ENCODE measurements at places on chromosomes 6 and 20. TPM values are rescaled to one million over a fixed set of nuclear protein-coding genes. Genes with fewer than 3 reads are reported as not detected.

The HRH3 gene
- total RNA-seq = 5.2 TPM

The ROS1 gene
- not detected for total RNA-seq

DNA sequence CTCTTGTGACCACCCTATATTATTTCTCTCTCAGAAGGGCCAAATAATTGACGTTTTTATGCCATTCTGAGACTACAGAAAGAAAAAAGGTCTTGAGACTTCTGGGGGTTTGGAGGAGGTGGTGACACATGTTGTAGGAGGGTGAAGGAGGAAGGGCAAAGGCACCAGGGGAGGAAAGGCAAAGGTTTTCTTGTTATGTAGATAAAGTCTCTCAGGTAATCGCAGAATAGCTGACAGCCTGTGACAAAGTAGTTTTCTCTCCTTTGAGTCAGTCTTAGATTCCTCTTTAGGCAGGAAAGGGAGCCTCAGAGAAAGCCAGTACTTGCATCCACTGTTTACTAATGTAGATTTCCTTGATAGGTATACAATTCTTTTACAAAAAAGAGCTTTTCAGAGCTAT, 23.6 kb downstream of the OR2B2 start:
- H3K27me3 ChIP-seq = no peaks in the 10 kb centered on the region
- DNase-seq = peak; percentile 79
- H3K36me3 ChIP-seq = no peaks in the 10 kb centered on the region
- peak overlapping the region; percentile 99 for H3K27ac ChIP-seq
- peak overlapping the region; percentile 76 for H3K4me3 ChIP-seq
- H3K4me1 ChIP-seq = peaks cover 35% of the 10 kb centered on the region

DNA sequence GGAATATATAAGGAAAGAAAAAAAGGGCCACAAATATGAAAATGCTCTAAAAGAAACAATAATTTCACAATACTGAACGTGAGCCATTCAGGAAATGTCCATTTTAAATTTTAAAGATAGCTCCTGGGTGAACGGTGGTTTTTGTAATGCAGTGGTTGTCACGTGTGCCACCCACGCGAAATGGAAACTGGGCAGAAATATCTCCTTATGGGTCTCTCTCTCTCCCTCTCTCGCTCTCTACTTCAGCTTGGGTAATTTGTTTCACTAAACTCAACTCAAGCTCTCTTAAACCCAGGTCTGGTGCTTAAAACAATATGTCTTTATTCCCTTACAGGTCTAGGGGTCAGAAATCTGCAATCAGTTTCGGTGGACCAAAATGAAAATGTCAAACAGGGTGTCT, 150.8 kb downstream of the OR2B2 start:
- H3K27me3 ChIP-seq = peaks cover 99% of the 10 kb centered on the region
- peak overlapping the region; percentile 68 for H3K4me3 ChIP-seq
- no peak overlapping the region for H3K27ac ChIP-seq
- H3K4me1 ChIP-seq = peaks cover 15% of the 10 kb centered on the region
- no peaks in the 10 kb centered on the region for H3K36me3 ChIP-seq

DNA sequence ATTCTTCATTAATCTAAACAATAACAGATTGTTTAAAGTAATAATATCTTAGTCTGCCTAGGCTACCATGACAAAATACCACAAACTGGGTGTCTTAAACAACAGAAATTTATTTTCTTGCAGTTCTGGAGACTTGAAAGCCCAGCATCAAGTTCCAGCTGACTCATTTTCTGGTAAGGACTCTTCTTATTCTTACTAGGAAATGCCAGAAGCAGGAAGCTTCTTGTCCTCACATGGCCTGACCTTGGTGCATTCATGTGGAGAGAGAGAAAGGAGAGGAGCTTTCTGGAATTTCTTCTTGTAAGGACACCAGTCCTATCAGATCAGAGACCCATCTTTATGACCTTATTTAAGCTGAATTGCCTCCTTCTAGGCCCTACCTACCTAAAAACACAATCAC, 110.5 kb downstream of the ANKRD60 start:
- no peak for DNase-seq
- no peaks in the 10 kb centered on the region for H3K4me1 ChIP-seq
- no peaks in the 10 kb centered on the region for H3K27me3 ChIP-seq
- no peaks in the 10 kb centered on the region for H3K36me3 ChIP-seq

DNA sequence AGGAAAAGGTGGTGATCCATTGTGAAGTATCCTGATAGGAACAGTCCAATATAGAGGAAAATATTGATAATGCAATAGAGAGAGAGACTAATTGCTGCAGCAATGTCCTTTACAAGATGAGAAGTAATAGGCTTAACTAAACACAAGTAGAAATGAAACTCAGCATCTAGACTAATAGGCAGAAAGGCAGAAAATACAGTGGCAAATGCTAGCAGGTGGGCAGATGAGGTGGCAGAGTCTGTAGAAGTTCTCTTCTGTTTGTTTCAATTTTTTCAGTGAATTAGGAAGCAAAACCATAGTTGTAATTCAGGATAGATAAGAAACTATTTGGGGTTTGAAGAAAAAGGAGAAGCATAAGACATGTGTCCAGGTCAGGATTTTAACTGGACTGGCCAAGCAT, 236.7 kb upstream of the HS3ST5 start:
- peaks cover 50% of the 10 kb centered on the region for H3K27me3 ChIP-seq
- peaks cover 28% of the 10 kb centered on the region for H3K4me1 ChIP-seq
- no peak overlapping the region for H3K27ac ChIP-seq
- no peaks in the 10 kb centered on the region for H3K36me3 ChIP-seq
- no peak overlapping the region for H3K4me3 ChIP-seq
- DNase-seq = no peak

DNA sequence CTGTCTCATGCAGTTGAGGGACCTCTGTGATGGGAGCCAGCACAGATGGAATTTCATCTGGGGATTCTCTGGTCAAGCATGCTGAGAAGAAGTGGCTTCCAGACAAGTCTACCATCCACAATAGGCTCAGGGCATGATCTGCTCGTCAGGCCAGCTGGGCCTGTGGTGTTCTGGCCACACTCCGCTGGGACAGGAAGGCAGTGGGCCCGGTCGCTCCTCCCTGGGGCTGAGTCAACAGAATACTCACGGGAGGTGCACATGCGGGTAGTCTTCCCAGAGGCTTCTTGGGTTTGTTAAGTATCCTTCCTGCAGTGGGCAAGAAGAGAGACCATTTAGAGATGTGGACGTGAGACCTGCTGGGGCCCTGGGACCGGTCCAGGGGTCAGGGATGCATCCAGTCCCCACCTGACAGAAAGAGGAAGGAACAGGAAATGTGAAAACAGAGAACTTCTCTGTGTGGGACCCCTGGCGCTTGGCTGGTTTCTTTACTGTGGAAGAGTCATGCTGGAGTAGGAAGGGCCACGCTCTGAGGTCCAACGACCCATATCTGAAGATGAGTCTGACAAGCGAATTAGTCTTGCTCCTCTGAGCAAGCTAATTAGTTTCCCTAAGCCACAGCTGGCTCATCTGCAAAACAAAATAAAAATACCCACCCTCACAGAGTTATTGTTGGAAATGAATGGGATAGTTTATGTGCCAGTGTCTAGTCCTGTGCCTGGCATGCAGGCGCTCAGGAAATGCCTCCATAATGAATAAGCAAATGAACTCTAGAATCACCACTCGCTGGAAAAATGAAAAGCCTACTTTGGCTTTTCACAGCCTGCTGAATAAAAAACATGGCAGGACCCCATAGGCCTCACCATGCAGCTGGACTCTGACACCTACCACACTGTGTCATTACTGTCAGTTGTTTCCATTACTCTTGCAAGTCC, 67.3 kb downstream of the TRAM2 start:
- no peaks in the 10 kb centered on the region for H3K27me3 ChIP-seq
- no peak overlapping the region for H3K27ac ChIP-seq
- H3K4me3 ChIP-seq = no peak overlapping the region

GRCh38 chr6:24125980-24126379, at the start of gene NRSN1:
NRSN1 (plus strand) TSS chr6:24126215; CDS start chr6:24134328, 8,113 bp downstream.
- H3K27ac ChIP-seq = no peak within 1 kb of the TSS
- H3K27me3 ChIP-seq = no peaks in the 10 kb centered on the region
- no peaks in the 10 kb centered on the region for H3K36me3 ChIP-seq
- peak within 1 kb of the TSS; percentile 75 for H3K4me3 ChIP-seq
- H3K4me1 ChIP-seq = peaks cover 4% of the 10 kb centered on the region

DNA sequence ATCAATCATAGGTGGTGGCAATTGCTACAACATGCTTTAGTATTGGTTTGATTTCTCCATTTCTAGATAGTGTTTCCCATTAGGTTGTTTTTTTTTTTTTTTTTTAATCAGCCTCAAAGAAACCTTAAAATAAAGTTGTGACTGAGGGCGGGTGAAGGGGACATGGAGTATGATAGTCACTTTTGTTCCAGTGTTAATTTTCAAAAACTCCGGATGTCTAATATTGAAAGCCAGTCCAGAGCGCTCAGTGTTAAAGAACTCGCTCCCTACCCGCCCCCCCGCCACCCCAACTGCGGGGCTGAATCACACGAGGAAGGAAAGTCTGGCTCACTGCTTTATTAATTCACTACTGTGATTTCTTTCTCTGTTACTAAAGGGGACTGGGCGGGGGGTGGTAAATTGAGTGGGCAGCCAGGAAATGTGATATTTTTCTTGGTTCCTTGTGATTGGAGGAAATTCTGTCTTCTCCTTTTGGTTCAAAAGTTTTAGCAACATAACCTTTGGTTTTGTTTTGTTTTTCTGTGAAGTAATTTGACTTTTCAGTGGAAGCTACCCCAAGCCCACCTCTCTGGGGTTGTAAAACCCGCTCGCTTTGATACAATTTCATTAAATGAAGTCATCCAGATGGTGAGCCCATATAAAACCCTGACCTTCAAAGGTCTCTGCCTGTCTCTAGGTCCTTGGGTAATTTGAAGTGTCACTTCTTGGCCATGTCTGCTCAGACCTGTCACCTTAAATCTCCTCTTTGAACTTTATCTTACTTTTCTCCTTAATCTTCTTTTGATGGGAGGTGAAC, 38.0 kb downstream of the TNFAIP3 start:
- no peak overlapping the region for H3K4me3 ChIP-seq
- H3K36me3 ChIP-seq = no peaks in the 10 kb centered on the region
- H3K27ac ChIP-seq = no peak overlapping the region
- DNase-seq = no peak
- no peaks in the 10 kb centered on the region for H3K4me1 ChIP-seq
- H3K27me3 ChIP-seq = no peaks in the 10 kb centered on the region

- peaks cover 92% of the 10 kb centered on the region for H3K27me3 ChIP-seq
- H3K36me3 ChIP-seq = no peaks in the 10 kb centered on the region
- no peak overlapping the region for H3K27ac ChIP-seq
- H3K4me3 ChIP-seq = peak overlapping the region; percentile 80
Measured at GRCh38 chr6:75203721-75204120, 2.1 kb downstream of the COL12A1 start.
